ENCODE measurements at places on chromosomes 4 and X.

DNA sequence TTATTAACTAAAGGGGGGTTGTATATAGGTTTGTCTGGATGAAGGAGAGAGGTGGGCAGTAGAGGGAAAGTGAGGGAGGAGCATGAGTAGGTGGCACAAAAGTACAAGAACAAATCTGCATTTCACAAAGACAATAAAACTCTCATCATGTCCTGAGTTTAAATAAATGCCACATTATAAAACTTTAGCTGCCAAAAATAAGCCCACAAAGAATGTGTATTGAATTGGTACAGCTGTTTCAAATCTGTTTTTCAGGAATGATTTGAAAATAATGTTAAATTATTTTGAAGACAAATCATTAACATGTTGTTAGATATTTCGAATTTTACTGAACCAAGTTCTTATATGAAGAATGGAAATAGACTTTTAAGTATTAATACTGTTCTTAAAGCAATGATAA, 5.8 kb downstream of the CNKSR2 start:
- DNase-seq, result no peak

DNA sequence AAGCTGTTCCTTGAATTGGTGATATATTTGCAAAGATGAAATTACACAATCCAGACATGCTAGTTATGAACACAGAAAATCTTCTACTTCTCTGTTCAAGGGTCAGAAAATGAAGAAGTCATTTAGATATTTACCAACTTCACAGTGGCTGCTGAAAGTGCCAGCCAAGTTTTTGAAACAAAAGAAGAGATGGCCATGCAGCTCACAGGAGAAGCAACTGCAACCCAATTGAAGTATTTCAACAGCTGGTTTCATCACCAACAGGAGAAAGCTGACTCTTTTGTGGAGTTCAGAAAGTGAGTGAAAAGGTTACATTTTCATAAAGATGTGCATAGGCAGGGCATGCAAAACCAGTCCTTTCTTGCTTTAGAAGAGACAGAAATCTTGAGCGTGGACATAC, 70.1 kb upstream of the LSM6 start:
- no peak for DNase-seq

DNA sequence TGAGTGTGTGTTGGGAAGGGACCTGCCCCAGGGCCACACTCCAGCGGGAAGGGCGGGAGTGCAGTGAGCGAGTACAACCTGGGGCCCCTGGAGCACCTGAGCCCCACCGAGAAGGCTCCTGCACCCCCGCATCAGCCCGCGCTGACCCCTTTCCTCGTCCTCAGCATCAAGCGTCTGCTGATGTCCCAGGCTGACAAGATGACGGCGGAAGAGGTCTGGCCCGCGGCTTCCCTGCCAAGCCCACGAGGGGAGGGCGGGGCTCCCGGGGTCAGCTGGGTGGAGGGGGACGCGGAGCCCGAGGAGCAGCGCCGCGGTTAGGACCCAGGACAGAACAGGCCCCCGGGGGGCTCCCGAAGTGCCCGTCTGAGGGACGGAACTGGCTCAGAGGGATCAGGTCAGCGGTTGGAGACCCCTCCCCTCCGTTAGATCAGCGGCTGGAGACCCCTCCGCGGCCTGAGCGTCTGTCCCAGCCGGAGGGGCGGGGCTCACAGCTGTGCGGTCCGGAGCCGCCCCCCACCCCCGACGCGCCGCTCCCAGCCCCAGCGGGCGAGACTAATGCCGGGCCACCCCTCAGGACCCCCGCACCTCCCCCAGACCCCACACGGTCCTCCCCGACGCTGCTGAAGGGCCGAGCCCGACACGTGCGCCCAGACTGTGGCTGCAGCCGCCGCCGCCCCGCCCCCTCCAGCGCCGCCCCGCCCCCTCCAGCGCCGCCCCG, 6.7 kb downstream of the MYL5 start:
- DNase-seq, result no peak

DNA sequence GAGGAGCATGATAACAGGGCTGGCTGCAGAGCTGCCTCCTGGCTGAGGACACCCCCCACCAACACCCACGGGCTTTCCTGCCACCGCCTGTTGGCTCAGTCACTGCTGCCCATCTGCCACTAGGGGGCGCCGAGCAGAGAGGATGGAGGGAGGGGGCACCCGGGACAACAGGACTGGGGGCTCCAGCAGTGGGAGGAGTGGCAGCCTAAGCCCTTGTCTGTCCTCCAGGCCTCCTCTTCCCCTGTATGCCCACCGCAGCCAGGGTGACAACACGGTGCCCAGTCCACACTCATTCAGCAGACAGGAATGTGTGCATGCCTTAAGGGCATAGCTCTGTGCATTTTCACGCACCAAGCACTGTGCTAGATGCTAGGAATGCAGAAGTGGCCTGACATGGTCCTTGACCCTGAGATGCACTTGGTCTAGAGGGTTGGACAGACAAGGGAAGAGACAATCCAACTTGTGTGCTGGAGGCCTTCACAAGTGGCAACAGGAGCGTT, 149.9 kb downstream of the AMMECR1 start:
- peak; percentile 26 for DNase-seq

DNA sequence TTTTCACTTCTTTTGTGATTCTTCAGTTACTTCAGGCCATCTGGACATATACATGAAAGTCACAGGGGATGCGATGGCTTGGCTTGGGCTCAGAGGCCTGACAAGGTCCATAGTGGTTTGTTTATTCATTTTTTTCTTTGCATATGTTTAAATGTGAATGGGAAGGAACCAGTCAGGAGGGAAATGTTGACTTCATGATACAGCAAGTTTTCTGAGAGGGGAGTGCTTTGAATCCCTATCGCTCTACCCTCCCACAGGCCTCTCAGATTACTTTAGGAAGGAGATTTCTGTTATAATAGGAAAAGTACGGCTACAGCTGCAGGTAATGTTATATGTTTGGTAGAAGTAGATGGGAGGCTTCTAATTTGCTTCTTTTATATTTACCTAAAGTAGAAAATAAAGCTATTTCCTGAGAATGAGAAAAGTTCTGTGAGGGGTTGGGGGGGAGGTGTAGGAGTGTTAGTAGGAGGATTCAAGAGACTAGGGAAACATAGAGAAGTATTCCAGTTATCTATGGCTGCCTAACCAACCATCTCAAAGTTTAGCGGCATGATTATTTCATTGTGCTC, 322.9 kb downstream of the RAPGEF2 start:
- no peak for DNase-seq

DNA sequence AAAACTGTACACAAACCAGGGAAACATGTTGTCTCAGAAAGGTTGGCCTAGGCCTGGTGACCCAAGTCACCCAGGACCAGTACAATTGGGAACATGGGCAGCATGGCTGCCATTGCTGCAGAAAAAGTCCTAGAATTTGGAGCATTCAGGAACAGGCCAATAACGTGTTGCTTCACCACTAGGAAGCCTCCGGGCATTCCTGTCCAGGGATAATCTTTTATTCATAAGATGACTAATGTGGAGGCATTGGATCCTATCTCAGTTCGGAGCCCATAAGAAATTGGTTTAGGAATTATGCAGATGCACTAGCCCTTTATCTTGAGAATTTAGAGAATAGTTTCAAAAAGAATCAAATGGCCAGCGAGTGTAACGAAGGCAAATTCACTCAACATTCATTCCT, 242.8 kb upstream of the NDST4 start:
- DNase-seq, result no peak

DNA sequence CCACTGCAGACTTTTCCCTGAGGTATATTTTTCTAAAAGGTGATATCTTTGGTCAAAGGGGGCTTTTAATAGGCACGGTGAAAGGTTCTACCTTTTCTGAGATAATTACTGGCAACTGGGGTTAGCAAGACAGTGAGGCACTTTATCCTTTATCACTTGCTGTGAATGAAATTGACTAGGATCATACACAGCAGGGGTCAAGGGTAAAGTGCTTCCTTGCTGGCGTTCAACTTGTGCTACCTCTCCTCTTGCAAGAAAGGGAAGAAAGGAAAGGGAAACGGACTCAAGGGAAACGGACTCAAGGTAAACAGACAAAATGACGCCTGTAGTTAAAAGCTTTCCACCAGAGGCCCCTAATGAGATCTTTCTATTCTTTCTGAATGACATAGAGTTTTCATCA, 78.6 kb upstream of the RAPGEF2 start:
- DNase-seq, result no peak

DNA sequence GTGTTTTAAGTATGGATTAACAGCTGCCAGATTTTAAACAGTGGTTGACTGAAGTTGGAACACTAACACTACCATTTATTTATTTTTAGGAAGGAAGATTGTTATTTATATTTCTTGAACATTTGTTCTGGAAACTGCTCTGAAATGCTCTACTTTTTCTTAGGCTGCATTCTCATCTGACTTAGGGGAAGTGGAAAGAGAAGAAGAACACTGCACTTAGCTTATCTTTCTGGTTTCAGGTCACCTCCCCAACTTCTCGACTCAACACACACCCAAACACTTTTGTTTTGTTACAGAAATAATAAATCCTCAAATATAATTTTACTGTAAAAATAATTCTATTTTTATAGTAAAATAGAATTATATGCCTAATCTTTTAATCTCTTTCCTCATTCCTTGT, 18.6 kb downstream of the BLTP1 start:
- no peak for DNase-seq

- DNase-seq, result no peak
These were observed 160.5 kb downstream of the ZNF518B start for GRCh38 chr4:10296730-10297129.

GRCh38 chr4:69951602-69952001, 13.9 kb downstream of the CSN2 start:
- no peak for DNase-seq

DNA sequence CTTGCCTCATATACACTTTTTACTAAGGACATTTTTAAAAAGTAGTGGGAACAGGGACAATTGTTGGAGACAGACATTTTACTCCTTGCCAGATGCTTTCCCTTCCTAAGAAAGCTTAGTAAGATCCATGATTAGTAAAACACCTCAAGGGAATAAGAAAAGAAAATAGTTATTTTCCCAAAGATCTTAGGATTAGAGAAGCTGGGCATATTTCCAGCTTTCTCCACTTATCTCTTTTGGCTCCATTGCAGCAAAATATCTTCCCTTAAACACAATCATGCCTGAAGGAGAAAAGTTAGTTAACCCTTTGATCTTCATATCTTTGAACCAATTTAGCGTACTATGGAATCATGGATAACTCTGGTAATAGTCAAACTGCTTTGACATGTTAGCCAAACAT, 257.9 kb downstream of the PCDH18 start:
- DNase-seq, result no peak

GRCh38 chr4:19300213-19300612, 951.5 kb upstream of the SLIT2 start:
- no peak for DNase-seq

DNA sequence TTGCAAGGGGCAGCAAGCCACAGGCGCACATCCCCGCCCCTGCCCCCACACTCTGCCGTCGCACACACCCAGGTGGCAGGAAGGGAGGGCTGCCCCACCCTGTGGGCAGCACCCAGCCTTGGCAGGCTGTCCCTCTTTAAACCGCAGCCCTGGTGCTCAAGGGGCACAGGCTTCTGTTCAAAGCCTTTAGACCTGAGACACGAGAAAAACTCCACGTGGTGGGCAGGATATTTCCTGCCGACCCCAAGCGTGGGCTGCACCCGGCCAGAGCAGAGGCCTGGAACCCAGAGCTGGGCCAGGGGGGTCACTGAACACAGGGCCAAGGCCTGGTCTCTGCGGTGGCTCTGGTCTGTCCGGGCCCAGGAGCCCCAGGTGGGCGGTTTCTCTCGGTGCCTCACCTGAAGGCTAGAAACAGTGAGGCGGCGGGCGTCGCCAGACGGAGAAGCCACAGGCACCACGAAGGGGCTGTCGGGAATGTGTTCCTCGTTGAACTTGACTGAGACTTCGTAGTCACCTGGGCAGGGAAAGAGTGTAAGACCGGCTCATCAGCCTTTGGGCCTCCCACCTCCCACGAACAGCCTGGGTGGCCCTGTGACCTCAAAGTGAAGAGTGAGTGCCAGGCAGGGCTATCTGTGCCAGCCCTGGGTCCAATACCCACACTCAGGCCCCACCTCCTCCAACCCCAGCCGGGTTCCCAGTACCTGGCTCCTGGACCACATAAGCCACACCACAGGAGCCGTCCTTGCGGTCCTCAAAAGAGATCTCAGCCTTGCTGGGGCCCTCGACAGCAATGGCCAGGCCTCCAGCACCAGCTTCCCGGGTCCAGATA, 23.0 kb downstream of the FLNA start:
- no peak for DNase-seq

- DNase-seq, result no peak
These were observed 147.2 kb downstream of the RELL1 start for GRCh38 chr4:37538931-37539330.

DNA sequence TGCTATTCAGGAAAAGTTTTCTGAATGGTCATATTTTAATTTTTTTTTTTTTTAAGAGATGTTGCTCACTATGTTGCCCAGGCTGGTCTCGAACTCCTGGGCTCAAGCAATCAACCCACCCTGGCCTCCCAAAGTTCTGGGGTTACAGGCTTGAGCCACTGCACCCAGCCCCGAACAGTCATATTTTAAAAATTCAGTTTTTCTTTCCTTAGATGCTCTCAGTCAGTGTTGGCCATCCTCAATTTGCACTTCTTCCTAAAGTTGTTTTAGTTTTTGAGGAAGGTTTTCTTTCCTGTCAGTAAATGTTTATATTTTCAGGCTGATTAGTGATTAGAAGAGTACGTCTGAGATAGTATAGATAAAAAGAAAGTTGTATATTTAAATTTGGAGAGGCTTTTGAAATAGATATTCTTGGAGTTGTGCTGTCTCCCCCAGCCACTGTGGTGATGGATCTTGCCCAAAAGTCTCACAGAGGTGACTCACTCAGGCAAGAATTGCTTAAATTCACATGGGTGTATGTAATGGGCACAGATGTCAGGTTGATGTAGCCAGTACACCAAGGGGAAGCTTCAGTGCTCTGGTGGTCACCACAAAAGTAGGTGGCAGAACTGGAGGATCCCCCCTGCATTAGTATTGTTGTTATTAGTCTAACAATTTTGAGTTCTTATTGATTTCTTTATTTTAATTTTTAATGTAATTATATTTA, 72.2 kb upstream of the ELOVL6 start:
- DNase-seq, result no peak

- peak; percentile 17 for DNase-seq
These were observed 1.6 kb downstream of the PPP3CA start for GRCh38 chr4:101345596-101346350.

- DNase-seq, result no peak
These were observed 62.7 kb upstream of the USP9X start for GRCh38 chrX:41022566-41022965.

DNA sequence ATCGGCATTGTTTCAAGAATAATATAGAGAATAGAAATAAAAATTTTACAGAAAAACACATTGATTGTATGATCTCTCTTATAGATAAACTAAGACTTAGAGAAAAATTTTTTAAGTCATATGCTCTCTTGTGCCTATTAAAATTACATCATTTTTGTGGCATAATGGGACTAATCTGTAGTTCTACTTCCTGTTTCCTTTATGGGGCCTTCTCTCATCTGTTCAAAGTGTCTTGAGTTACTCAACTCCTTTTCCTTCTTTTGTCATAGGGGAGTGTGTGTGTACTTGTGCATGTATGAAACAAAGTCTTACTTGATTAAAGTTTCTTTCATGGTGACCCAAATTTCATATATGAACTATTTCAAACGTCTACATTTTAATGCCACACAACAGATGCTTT, 1448.9 kb upstream of the TENM3 start:
- no peak for DNase-seq
